DMS79 (cell line): ENCODE measurements at places on chromosomes 6 and 20.
A peak's percentile ranks its signal among the peaks of the same experiment; 100 is the strongest.

DNA sequence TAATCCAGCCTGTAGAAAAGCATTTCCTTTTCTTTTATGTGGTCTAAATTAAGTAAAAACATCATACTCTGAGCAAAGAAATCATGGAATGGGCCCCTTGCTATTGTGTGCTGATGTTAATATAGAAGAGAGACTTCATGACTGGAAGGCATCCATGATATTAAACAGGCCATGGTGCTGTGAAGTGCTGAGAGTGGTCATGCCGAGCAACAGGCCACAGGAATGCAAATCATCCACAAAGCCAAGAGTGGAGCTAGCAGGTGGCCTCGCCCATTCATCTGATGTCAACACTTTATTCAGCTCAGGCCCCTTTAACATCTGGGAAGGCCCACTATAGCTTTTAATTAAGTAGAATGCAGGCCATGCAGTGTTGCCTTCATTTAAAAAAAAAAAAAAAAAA is 115.2 kb upstream of the HMGCLL1 start:
- DNase-seq: peak; percentile 63

DNA sequence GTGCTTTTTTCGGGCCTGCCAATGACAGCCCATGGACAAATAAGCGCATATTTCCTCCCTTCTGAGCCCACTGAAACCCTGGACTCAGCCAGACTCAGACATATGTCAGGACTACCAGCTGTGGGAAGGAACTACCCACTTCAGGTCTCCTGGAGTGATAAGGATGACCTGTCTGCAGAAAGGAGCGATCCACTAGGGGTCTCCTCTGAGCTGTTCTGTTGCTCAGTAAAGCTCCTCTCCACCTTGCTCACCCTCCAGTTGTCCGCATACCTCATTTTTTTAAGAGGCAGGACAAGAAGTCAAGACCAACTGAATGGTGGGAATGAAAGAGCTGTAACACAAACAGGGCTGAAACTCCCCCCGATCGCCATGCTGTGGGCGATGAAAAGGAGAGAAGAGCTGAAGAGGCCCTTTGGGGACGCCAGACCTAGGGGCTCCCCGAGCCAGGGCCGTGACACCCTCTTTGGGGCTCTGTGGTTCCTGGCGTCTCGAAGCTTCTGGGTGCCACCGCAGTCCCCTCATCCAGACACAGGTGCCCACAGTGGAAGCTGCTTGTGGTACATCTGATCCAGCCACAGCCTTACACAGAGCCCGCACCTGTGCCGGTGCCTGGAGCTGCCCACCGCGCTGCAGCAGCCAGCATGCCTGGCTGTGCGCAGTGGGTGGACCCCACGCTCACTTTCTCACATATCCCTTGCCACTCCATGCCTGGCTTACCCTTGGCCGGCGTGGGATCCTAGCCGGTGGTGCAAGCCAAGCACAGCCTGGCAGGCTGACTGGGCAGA is 68.8 kb downstream of the EYS start:
- DNase-seq: no peak

- DNase-seq: no peak
Measured at GRCh38 chr6:163579880-163580295, 165.4 kb downstream of the QKI start.

DNA sequence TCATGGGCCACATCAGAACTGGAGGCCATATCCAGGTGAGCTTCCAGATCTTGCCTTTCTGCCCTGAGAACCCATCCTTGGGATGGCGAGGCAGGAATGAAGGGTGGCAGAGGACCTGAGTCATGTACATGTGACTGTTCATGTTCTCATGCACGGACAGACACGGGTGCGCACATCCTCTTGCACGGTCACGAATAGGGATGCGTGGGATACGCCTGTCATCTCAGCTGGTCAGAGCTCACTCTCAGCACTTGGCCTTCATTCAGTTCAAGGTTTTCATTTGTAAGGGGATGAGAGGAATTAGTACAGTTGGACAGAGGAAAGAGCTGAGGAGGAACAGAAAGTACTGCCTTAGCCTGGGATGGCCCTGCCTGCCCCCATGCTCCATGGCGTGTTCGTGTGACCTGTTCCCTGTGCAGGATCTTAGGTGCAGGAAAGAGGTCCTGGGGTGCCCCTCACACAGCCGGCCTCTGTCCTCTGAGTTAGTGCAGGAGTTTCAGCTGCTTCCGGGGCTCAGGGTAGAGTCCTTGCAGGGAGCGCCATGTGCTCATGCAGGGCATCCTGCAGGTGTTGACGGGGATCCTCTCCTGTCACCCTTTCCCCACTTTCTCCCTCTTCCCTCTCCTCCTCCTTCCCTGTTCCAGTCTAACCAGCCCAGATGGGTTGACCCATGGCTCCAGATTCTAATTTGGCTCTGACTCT is 173.4 kb downstream of the DTNBP1 start:
- DNase-seq: no peak

DNA sequence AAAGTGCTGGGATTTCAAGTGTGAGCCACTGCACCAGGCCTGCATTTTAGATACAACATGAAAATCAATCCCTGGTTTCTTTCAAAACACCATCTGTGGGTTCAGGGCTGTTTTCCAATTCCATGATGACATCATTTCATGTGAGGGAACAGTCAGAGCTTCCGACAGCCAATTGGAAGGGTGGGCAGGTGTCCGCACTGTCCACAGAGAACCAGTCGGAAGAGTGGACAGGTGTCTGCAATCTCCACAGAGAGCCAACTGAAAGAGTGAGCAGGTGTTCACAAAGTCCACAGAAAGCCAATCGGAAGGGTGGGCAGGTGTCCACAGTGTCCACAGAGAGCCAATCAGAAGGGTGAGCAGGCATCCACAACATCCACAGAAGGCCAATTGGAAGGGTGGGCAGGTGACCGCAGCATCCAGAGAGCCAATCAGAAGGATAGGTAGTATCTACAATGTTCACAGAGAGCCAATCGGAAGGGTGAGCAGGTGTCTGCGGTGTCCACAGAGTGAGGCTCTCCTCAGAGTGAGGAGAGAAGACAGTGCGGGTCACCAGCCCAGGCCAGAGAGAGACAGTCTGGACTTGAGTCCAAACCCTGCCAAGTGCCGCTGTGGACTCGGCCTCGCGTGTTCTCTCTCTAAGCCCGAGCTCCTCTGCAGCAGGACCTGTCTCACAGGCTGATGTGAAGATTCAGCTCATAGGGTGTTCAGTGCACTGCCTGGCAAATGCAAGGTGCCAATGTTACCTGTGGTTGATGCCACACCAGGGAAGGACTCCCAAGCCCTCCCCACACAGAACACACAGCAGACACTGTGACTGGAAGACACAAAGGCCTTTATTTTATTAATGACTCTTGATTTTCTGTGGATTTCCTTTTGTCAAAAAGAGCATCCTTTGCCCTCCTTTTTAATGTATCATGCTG is 57.3 kb downstream of the DLL1 start:
- DNase-seq: no peak

- no peak for DNase-seq
Measured at GRCh38 chr6:20678831-20679352, 144.6 kb downstream of the CDKAL1 start.

GRCh38 chr6:105814745-105815536 is 271.2 kb upstream of the PRDM1 start:
- DNase-seq: peak; percentile 72

- DNase-seq: no peak
Measured at GRCh38 chr6:3382326-3383279, 74.2 kb downstream of the SLC22A23 start.

GRCh38 chr6:145629478-145629877 is 105.8 kb downstream of the EPM2A start:
- no peak for DNase-seq

DNA sequence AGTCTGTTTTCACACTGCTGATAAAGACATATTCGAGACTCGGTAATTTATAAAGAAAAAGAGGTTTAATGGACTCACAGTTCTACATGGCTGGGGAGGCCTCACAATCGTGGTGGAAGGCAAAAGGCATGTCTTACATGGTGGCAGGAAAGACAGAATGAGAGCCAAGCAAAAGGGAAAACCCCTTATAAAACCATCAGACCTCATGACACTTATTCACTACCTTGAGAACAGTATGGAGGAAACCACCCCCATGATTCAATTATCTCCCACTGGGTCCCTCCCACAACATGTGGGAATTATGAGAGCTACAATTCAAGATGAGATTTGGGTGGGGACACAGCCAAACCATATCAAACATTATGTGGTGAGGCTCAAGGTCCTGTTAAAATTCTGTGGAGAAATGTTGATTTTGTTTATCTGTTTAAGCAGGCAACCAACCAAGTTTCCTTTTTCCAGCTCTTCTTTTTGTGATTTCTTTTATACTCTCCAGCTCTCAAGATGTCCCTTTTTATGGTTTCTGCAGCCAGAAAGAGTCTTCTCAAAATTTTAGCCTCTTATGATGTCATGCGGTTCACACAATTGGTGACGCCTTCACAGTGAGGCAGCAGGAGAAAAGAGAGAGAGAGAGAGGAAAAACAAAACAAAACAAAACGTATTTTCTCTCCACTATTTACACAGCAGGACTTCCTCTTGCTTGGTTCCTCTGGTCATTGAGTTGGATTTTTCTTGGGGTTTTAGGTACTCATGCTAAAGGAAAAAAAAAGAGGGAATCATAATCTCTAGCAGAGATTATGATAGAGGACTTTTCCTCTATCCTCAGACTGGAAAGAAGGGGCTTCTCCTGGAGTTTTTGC is 18.0 kb downstream of the AIG1 start:
- no peak for DNase-seq

DNA sequence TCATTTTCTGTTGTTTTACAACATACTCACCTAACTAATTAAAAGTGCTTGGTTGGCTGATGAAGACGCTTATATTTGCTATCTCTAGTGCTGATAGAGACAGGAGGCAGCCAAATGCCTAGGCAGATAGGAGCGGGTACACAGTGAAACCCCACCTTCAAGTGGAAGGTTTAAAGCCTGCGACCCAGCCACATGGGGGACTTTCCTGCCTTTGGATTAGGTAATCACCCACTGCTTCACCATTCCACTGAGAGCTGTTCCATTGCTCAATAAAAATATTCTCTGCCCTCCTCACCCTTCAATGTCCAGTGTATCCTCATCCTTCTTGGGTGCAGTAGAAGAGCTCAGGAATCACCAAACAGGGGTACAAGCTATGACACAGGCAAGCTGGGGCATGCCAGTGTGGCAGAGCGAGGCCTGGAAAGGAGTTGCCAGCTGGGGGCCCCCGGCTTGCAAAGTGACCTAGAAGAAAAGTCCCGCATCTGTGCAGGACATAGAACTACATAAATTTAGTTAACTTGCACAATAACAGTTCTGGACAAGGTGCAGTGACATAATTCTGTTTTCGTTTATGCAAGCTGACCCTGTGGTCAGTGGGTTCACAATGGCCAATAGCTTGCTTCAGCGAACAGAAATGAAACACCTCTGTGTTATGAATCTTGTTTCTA is 112.0 kb upstream of the MLIP start:
- DNase-seq: no peak

GRCh38 chr6:41470029-41470330 is 76.2 kb upstream of the FOXP4 start:
- DNase-seq: no peak

GRCh38 chr6:107383705-107384104 is 75.7 kb downstream of the PDSS2 start:
- no peak for DNase-seq

- DNase-seq: no peak
Measured at GRCh38 chr20:47606983-47607613, 105.4 kb downstream of the NCOA3 start.

GRCh38 chr6:79896075-79896449 is 51.3 kb downstream of the ELOVL4 start:
- DNase-seq: no peak

DNA sequence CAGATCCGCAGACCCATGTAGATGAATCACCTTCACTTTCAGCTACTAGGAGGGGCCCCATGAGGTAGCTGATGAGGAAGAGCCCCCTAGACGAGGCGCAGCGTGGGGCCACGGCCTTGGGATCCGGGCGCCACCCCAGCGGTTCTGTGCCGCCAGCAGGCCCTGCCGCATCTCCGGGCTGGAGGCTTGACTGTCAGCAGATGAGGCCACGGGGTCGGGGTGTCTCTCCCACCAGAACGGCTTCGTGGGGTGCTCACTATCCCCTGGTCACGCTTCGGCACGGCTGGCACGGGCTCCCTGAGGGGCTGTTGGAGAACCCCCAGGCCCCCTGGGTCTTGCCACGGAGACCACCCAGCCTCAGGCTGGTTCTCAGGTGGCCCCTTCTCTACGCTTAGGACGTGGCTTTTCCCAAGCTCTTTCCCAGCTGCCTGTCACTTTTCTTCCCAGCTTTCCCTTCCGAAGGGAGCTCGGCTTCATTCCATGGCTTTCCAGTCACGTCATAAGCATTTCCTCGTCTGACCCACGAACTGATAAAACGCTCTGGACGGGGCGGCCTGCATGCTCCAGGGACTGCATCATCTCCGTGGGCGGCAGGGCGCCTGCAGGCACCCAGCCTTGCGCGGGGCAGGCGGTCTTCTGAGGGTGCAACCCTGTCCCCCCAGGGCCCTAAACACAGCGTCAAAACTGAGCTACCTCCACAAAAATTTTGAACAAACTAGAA is 85.9 kb downstream of the THBS2 start:
- no peak for DNase-seq
